ENCODE measurements at places on chromosomes 11 and 22. TPM values are rescaled to one million over a fixed set of nuclear protein-coding genes. Genes with fewer than 3 reads are reported as not detected.

- DNase-seq, result no peak
These were observed 695.3 kb downstream of the KCNA4 start for GRCh38 chr11:29321293-29322132.

GRCh38 chr11:3146612-3147256 lies 18.4 kb downstream of the OSBPL5 start:
- DNase-seq, result no peak

The SLC36A4 gene
- total RNA-seq, result 18.6 TPM

The KRTAP5-8 gene
- not detected for total RNA-seq

GRCh38 chr11:2482745-2483144 lies 37.9 kb downstream of the KCNQ1 start:
- no peak for DNase-seq
